ENCODE measurements at places on chromosomes 5 and 9.

DNA sequence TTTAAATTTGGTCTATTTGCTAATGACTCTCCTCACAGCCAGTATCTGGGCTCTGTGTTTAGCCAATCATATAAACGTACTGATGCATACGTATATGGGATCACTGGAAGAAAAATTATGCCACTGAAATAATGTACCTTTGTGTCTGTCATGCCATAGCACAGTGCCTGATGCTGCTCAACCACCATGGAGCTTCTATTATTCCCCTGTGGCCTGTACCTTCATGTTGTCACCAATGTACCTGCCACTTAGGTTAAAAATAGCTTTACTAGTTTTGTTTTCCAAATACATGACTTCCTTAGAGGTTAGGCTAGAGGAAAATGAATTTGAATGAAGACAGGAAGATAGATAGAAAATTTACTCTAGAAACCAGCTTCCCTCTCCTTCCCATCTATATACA, 34.6 kb downstream of the HACD4 start:
- peak; percentile 64 for DNase-seq

GRCh38 chr5:82387001-82387818, 109.1 kb upstream of the RPS23 start:
- no peak for DNase-seq

GRCh38 chr9:130780415-130780814, 54.6 kb upstream of the ABL1 start:
- DNase-seq = no peak

DNA sequence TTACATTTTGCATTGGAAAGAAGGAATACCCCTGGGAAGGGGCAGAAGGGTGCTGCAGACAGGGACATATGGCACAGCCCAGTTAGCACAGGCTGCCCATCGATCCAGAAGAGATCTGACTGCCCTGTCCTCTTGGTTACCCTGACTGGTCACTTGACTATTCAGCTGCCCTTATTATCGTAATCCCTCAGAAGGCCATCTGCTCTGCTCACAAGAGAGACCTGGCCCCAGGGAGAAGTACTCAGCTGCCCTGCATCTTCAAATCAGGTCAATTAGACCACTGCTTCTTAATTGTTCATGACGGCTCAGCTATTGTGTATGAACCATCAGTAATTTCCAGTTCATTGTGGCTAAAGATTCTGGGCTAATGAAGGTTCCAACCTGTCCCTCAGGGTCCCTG, 345.0 kb downstream of the TLE1 start:
- no peak for DNase-seq

GRCh38 chr9:17137566-17137965, 2.7 kb downstream of the CNTLN start:
- DNase-seq = no peak

DNA sequence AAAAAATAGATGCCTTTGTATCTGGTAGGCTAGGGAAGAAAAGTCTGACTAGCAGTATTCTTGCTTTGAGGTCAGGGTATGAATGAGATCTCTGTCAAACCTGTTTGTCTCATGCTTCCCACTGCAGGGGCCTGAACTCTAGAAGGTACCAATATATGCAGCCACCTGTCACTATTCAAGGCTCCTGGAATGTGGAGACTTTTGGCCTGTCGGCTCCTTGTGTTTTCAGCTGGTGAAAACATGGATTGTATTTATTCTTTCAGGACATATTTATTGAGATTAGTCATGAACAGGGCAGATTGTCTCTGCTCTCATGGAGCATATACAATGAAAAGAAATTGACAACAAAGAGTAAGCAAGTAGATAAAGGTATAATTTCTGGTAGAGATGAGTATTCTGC, 255.8 kb downstream of the ARHGAP26 start:
- DNase-seq = no peak
